ENCODE measurements at places on chromosomes 5 and 9. TPM values are rescaled to one million over a fixed set of nuclear protein-coding genes. Genes with fewer than 3 reads are reported as not detected.
A peak's percentile ranks its signal among the peaks of the same experiment; 100 is the strongest.

- H3K36me3 ChIP-seq, result no peaks in the 10 kb centered on the region
- H3K27ac ChIP-seq, result no peak overlapping the region
- no peaks in the 10 kb centered on the region for H3K27me3 ChIP-seq
- no peaks in the 10 kb centered on the region for H3K4me1 ChIP-seq
- no peak overlapping the region for H3K4me3 ChIP-seq
These were observed 182.3 kb downstream of the CFAP90 start for GRCh38 chr5:7668627-7669026.

DNA sequence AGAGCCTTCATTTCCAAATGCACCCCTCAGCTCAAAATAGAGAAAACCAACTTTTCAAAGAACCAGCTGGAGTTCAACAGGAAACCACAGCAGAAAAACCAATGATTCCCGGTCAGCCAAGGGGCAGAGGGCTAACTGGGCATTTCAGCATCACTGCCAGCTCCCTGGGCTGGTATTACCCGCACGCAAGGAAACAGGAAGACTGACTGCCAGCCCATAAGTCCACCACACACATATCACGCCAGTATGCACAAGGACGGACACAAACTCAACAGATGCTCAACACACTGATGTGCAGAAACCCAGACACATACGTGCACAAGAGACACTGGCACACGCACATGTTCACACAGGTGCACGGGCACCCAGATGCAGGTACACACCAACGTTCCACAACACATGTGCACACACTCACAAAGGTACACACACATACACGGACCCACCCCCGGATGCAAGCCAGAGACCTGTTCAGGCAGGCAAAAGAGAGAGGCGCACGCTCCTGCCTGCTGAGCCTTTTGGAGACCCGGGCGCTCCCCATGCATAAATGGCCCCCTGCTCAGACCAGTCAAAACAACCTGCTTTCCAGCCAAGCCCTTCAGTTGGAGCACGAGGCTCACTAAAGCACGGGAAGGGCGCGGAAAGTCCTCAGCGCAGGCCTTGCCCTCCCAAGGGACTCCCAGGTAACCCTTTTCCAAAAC lies 2.1 kb downstream of the ADAMTS2 start:
- no peak overlapping the region for H3K4me3 ChIP-seq
- H3K27me3 ChIP-seq, result peaks cover 44% of the 10 kb centered on the region
- H3K27ac ChIP-seq, result no peak overlapping the region
- peaks cover 18% of the 10 kb centered on the region for H3K4me1 ChIP-seq

GRCh38 chr5:156825688-156826087 lies 24.4 kb upstream of the PPP1R2B start:
- H3K4me1 ChIP-seq, result peaks cover 7% of the 10 kb centered on the region
- no peak overlapping the region for H3K4me3 ChIP-seq
- H3K36me3 ChIP-seq, result no peaks in the 10 kb centered on the region
- no peak overlapping the region for H3K27ac ChIP-seq

GRCh38 chr9:3205421-3206095 lies 320.2 kb downstream of the RFX3 start:
- H3K27me3 ChIP-seq, result peaks cover 12% of the 10 kb centered on the region
- no peaks in the 10 kb centered on the region for H3K4me1 ChIP-seq
- H3K4me3 ChIP-seq, result no peak overlapping the region
- H3K36me3 ChIP-seq, result no peaks in the 10 kb centered on the region
- H3K27ac ChIP-seq, result no peak overlapping the region
- DNase-seq, result no peak

GRCh38 chr5:58439094-58439644 lies 20.7 kb downstream of the PLK2 start:
- H3K4me3 ChIP-seq, result no peak overlapping the region
- no peaks in the 10 kb centered on the region for H3K36me3 ChIP-seq
- no peaks in the 10 kb centered on the region for H3K4me1 ChIP-seq
- no peak overlapping the region for H3K27ac ChIP-seq

GRCh38 chr5:28574606-28575005 lies 1536.2 kb upstream of the CDH9 start:
- H3K36me3 ChIP-seq, result no peaks in the 10 kb centered on the region
- no peak overlapping the region for H3K27ac ChIP-seq
- no peak overlapping the region for H3K4me3 ChIP-seq
- DNase-seq, result no peak

GRCh38 chr9:135065804-135066203 lies 21.7 kb upstream of the OLFM1 start:
- H3K4me1 ChIP-seq, result no peaks in the 10 kb centered on the region
- DNase-seq, result no peak
- no peak overlapping the region for H3K27ac ChIP-seq
- no peaks in the 10 kb centered on the region for H3K36me3 ChIP-seq
- H3K27me3 ChIP-seq, result peaks cover 27% of the 10 kb centered on the region

GRCh38 chr5:96343094-96343493 lies 90.0 kb downstream of the PCSK1 start:
- H3K27ac ChIP-seq, result no peak overlapping the region
- H3K36me3 ChIP-seq, result no peaks in the 10 kb centered on the region
- no peaks in the 10 kb centered on the region for H3K4me1 ChIP-seq
- DNase-seq, result no peak
- H3K4me3 ChIP-seq, result no peak overlapping the region
- peaks cover 14% of the 10 kb centered on the region for H3K27me3 ChIP-seq

DNA sequence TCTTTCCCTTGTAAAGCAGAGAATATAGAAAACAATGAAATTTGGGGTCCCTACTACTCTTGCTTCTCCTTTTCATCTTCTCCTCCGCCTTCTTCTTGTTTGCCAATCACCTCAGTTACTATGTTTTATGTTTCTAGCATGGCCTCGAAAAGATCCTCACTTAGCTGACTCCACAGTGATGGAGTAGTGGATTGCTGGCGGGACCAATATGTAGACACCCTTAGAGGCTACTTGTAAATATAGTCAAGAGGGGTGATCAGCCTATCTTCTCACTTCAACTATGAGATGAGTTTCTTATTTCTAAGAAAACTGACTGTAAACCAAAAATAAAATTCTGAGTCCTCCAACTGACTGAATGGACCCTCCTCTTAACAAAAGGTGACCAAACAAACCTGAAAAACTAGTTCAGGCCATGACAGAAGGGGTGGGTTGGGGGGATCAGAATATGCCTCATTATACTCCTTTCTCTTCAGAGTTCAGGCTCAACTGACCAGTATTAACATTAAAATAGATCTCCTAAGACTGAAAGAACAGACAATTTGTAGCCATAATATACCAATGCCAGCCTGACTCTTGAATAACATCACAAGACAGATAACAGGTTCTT lies 829.0 kb downstream of the TLE4 start:
- H3K36me3 ChIP-seq, result no peaks in the 10 kb centered on the region
- H3K27me3 ChIP-seq, result no peaks in the 10 kb centered on the region

GRCh38 chr9:137666955-137667670 lies 48.3 kb downstream of the EHMT1 start:
- peak overlapping the region; percentile 15 for H3K4me3 ChIP-seq
- H3K4me1 ChIP-seq, result peaks cover 68% of the 10 kb centered on the region
- no peak for DNase-seq
- peaks cover 39% of the 10 kb centered on the region for H3K36me3 ChIP-seq
- H3K27me3 ChIP-seq, result no peaks in the 10 kb centered on the region

GRCh38 chr5:126219616-126220015 lies 203.6 kb upstream of the GRAMD2B start:
- H3K4me3 ChIP-seq, result no peak overlapping the region
- no peaks in the 10 kb centered on the region for H3K36me3 ChIP-seq
- peaks cover 2% of the 10 kb centered on the region for H3K27me3 ChIP-seq
- H3K27ac ChIP-seq, result no peak overlapping the region
- H3K4me1 ChIP-seq, result no peaks in the 10 kb centered on the region

The DMRTA1 gene
- total RNA-seq, result not detected

The SH3GL2 gene
- not detected for total RNA-seq

The AIF1L gene
- total RNA-seq, result not detected

The PCDHGC3 gene
- 3.3 TPM for total RNA-seq

The CYLC2 gene
- total RNA-seq, result not detected

The WNT8A gene
- not detected for total RNA-seq

The ELOVL7 gene
- total RNA-seq, result 0.32 TPM

The GABRG2 gene
- not detected for total RNA-seq

Data from activated B cell treated with CpG ODN at 0.5 μM for 24 hours (primary cell).